Fibroblast of the conjunctiva (primary cell): ENCODE measurements at places on chromosomes 2 and 18.

GRCh38 chr2:19846567-19846966, 55.2 kb downstream of the TTC32 start:
- DNase-seq = no peak

DNA sequence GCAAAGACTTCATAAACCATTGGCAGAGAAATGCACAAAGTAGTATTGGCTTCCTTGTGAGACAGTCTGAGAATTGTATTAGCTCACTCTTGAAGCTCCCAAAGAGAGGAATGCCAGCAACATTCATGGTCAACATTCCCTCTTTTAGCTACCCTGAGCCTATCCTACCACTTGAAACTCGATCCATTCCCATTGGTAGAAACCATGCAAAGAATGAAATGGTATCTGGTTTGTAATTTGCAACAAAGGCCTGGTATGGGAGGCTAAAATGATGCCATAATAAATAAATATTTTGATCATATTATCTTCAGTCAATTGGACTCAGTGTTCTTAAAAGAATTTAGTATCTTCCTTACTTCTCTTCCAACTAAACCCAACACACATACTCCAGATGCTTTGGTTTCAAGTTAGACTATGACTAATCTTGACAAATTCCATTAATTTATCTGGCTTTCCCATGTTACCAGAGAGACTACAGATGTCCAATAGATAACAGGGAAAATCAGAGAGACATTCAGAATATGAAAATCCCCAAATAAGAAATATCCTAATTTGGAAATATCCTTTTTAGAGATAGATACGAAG, 102.9 kb downstream of the DHRS9 start:
- DNase-seq = no peak

- DNase-seq = no peak
Measured at GRCh38 chr18:57696271-57696670, 74.6 kb upstream of the NARS1 start.

DNA sequence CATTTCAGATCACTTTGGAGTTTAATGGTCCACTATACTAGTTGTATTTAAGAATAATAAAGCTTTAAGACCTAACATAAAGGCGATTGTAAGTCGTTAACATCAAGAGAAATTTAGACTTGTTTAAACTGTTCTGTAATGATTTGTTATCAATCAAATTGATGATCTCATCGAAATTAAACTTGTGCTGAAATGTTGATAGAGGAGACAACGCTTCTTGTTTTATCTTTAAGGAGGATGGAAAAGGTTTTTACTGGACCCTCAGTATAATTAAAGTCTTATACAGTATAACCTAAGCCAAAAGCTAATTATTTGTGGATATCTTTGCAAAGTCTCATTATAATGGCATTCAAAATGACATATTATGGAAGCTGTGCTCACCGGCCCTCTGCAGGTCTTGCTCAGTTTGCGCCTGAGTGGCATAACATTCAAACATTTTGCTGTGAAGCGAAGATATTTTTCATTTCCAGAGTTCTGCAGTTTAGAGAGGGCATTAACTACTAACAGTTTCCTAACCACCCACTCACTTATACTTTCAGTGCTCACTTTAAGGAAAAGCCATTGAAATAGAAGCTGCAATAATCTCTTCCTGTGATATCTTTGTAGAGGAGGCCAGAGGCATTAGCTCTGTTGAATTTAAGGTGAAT, 1.4 kb upstream of the SERTAD2 start:
- no peak for DNase-seq

GRCh38 chr18:42025974-42026625, 71.1 kb downstream of the PIK3C3 start:
- DNase-seq = no peak

DNA sequence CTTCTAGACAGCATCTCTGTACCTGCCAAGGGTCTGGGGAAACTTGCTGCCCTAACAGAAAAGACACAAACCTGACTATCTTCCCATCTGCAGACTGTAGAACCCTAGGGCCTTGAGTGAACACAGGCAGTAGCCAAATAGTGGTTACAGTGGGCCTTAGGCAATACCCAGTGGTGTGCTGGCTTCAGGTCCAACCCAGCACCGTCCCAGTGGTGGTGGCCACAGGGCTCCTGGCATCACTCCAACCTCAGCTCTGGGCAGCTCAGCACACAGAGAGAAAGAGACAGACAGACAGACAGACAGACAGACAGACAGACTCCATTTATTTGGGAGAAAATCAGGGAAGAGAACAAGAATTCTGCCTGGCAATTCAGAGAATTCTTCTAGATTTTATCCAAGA, 29.3 kb upstream of the UPP2 start:
- DNase-seq = no peak

DNA sequence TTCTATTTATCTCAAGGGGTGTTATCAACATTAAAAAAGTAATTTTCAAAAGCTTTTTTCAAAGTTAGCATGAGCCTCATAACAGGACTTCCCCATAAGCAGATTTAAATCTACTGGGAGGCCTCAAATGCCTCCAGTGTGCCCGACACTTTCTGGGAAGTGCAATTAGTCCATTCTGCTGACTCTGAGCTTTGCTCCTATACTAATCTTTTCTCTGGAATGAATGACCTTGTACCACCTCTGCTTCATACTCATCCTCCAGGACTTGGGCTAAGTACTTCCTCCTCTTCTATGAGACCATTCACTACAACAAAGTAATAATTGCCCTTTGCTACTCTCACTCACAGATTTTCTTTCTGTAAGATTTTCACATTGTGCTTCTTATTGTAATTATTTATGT, 111.1 kb downstream of the RIT2 start:
- DNase-seq = no peak

- DNase-seq = no peak
Measured at GRCh38 chr2:114006460-114006859, 116.6 kb downstream of the ACTR3 start.

- no peak for DNase-seq
Measured at GRCh38 chr2:54572636-54573536, 116.8 kb downstream of the SPTBN1 start.
